ENCODE measurements at places on chromosomes 12 and 14. TPM values are rescaled to one million over a fixed set of nuclear protein-coding genes. Genes with fewer than 3 reads are reported as not detected.

- peak overlapping the region; percentile 99 for H3K27ac ChIP-seq
- DNase-seq = no peak
- peak overlapping the region; percentile 99 for H3K4me3 ChIP-seq
- peaks cover 68% of the 10 kb centered on the region for H3K27me3 ChIP-seq
Measured at GRCh38 chr12:46367351-46368029, 5.1 kb downstream of the SLC38A2 start.

Gene SYT1
- total RNA-seq = 4.1 TPM

Gene NELL2
- not detected for total RNA-seq

GRCh38 chr14:100669468-100669867 is 57.2 kb upstream of the DLK1 start:
- H3K4me3 ChIP-seq = no peak overlapping the region
- H3K4me1 ChIP-seq = peaks cover 40% of the 10 kb centered on the region
- no peak overlapping the region for H3K27ac ChIP-seq
- H3K27me3 ChIP-seq = peaks cover 11% of the 10 kb centered on the region

DNA sequence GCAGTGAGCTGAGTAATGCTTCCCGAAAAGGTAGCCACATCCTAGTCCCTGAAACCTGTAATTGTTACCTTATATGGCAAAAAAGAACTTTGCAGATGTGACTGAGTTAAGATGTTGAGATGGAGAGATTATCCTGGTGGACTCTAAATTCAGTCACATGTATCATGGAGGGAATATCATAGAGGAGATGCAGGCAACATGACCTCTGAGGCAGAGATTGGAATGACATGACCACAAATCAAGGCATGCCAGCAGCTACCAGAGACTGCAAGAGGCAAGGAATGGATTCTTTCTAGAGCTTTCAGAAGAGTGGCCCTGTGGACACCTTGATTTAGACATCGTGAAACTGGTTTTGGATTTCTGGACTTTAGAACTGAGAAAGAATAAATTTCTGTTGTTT is 18.5 kb downstream of the SLC38A6 start:
- H3K27ac ChIP-seq = no peak overlapping the region
- no peak for DNase-seq
- H3K4me1 ChIP-seq = peaks cover 17% of the 10 kb centered on the region

Measured in HFFc6 (cell line).